ENCODE measurements at places on chromosomes 1 and 21.
A peak's percentile ranks its signal among the peaks of the same experiment; 100 is the strongest.

DNA sequence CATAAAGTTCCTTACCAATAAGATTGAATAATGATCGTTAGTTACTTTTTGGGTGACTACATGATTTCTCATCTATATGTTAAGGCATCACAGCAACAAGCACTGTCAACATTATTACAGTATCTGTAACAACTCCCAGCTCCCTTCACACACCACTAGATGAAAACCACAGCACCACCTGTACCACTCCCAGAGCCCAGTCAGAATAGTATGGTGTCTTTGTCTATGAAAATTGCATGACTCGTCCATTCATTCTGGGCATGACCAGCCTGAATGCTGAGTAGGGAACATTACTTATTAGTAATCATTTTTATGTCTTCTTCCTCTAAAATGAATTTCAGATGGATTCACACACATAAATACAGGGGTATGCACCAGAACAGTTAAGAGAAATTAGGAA, 7.0 kb downstream of the OLFML2B start:
- DNase-seq = no peak

DNA sequence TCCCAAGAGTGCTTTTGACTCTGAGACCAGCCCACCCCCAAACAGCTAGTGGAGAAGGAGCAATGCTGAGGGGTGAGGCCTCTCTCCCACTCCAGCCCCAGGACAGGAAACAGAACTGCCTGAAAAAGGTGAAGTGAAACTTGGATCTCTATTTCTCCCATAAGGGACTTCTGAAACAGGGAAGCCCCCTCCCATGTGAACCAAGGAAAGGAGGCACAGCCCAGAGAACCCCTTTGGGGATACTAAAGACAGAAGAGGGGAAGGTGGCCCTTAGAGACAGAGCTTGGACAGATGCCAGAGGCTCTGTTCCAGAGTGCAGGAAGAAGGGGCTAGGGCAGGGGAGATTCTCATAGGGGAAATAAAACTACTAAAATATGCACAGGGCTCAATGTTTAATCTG, 2.9 kb downstream of the TNFAIP8L2 start:
- no peak for DNase-seq

DNA sequence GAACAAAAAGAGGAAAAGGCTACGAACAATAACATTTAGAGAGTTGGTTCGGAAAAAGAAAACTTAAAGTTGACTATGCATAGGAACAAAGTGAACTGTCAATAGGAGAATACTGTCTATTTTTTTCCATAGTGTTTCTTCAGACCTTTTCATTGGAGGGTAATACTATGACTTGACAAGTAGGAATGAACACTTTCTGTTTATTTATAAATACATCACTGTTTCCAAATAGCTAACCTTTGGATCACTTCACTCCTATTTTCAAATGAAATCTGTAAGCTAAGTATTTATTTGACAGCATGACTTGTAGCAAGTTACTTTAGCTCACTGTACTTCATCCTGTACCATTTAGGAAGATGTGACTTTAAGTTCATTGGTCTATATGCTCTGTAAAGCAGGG, 221.3 kb downstream of the COL24A1 start:
- DNase-seq = no peak

DNA sequence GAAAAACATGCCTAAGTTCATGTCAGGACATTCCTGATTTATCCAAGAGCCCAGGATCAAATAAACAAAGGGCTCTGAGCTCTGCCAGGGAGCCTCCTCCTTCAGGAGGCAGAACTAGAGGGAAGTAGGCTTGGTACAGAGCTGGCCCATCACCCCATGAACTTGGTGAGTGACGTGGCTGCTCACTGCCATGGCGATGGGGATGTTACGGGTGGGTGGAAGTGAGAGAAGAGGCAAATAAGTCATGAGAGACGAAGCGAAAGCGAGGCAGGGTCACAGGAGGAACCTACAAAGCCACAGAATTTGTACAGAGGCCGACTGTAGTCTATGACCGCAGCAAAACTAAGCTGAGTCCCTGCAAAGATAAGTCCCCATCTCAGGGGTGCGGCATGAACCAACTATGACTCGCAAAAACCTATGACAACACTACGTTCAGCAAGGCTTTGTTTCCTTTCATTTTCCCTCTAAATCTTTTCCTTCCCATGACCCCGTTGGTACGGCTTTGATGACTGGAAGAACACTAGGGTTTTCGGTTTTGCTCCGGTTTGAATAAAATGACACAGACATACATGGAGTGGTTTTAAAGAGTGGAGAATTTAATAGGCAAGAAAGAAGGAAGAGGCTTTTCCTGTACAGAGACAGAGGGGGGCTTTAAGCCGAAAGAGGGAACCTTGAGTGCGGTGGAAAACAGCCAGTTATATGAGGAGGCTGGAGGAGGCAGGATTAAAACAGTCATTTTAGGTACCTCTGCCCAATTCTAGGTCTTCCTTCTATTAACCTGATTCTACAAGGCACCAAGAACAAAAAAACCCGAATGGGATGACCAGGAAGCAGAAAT, 74.1 kb downstream of the CD46 start:
- no peak for DNase-seq

DNA sequence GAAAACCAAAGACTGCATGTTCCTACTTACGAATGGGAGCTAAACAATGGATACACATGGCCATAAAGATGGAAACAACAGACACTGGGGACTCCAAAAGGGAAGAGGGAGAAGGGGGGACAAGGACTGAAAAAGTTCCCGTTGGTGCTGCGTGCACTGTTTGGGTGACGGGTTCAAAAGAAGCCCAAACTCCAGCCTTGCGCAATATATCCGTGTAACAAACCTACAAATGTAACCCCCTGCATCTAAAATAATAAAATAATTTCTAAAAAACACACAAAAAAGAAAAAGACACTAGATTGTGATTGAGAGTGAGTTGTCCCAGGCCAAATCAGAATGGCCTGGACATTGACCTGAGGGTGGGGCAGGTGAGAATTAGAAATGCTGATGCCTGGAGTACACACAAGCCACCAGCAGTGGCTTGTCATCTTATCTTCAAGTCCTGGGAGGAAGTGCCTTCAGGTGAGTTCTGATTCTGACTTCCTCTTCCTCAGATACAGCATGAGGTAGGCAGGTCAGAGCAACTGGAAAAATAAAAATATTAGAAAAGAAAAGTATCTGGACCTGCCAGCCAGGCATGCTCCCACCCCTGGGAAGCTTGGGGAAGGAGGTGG, 54.7 kb downstream of the SPATA46 start:
- no peak for DNase-seq

DNA sequence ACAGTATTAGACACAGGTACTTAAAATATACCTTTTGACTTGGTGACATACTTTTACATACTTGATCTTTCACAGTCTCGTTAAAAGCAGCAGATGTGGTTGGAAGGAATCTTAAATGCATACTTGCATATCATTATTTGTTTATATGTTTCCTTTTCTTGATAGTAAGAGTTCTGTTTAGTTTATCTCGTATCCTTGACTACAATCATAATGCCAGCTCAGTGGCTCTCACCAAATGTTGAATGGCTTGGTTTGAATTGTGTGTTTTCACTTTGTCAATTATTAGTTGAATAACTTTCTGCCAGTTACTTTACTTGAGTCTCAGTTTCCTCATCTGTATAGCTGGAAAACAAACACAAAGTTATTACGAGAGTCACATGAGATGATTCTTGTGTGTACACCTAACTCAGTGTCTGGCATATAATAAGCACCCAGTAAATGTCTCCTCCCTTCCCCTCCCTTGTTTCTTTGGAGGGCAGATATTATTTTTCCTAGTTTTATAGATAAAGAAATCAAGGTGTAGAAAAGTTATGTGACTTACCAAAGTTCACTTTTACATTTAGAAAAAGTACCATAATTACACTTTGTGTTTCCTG, 131.6 kb upstream of the IVNS1ABP start:
- DNase-seq = no peak

DNA sequence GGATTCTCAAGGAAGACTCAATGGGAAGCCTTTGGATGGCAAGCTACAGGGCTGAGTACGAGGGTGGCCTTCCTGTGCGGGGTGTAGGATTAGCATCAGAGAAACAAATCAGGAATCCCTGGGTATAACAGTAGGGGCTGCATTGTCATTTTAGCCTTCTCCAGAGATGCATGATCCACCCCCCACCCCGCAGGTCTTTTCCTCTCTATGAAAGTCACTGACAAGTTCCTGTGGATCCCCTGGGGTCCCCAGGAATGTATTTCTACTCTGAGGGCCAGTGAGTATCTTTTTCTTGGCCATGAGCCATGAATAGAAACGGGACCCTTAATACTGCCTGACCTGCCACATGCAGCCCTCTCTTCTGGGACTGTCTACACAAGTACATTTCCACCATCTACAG, 473.0 kb upstream of the VAMP3 start:
- no peak for DNase-seq

GRCh38 chr1:224338150-224338838, 8.3 kb upstream of the NVL start:
- no peak for DNase-seq

GRCh38 chr1:104531990-104532389, 782.3 kb downstream of the AMY1C start:
- DNase-seq = no peak

DNA sequence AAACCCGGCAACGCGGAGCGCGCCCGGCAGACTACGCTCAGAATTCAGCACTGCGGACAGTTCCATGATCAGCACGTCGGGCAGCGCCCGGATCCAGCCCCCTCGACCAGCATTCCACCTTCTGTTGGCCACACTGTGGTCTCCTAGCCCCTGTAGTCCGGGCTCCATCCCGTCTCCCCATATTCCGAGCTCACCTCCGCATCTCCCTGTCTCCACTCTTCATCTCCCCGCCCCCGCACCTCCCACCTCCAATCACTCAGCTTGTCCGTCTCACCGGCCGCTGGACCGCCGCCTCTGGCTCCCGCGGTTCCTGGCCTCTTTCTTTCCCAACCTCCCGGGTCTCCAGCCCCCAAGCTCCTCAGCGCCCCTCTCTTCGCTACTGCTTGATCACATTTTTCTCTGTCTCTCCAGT, 500 bp downstream of the EPHA10 start:
- peak; percentile 84 for DNase-seq

GRCh38 chr1:35461966-35462651, 95.1 kb downstream of the KIAA0319L start:
- no peak for DNase-seq
